ENCODE measurements at places on chromosomes 3 and 15. TPM values are rescaled to one million over a fixed set of nuclear protein-coding genes. Genes with fewer than 3 reads are reported as not detected.

DNA sequence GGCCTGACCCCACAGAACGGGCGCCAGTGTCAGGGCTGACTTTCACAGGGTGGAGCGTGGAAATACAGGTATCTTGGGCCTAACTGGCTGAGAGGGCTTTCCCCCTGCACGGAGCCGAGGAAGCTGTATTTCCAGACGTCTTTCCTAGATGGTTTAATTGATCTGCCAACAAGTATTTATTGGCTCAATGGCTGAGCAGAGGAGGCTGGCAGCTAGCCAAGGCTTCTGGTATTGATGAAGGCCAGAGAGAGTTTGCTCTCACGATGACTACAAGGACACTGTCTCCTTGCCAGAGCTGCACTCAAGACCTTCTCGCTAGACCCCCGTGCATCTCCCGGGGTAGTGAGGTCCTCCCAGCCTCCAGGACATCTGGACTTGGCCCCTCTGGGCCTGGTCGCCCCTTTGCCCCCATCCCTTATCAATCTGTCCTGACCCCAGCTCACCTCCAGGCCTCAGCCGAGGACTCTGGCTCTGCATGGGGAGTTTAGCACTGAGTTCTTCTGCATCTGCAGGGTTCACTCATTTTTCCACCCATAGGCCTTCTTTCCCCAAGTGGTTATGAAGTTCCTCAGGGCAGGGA lies 20.6 kb downstream of the SPSB4 start:
- no peak overlapping the region for H3K4me3 ChIP-seq
- peaks cover 6% of the 10 kb centered on the region for H3K4me1 ChIP-seq
- no peak overlapping the region for H3K27ac ChIP-seq
- DNase-seq, result no peak
- no peaks in the 10 kb centered on the region for H3K27me3 ChIP-seq

DNA sequence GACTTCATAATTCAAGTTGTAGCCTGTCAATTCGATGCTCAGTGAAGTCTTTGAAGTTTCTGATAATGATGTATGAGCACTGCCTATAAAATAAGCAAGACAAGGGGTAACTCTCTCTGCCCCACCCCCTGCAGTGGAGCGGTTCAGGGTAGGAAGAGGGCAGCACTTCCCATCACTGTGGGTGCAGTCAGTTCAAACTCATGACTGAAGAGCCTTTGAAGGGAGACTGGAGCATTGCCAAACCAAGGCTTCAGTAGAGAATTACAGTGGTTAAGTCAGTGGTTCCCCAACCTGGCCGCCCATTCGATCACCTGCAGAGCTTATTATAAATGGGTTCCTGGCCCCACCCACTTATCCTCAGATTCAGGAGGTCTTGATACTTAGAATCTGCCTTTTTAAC lies 190.6 kb downstream of the SHQ1 start:
- DNase-seq, result no peak
- H3K27ac ChIP-seq, result no peak overlapping the region
- H3K36me3 ChIP-seq, result no peaks in the 10 kb centered on the region
- H3K4me1 ChIP-seq, result peaks cover 40% of the 10 kb centered on the region
- H3K27me3 ChIP-seq, result peaks cover 10% of the 10 kb centered on the region

- H3K27ac ChIP-seq, result no peak overlapping the region
- DNase-seq, result no peak
- H3K36me3 ChIP-seq, result peaks cover 12% of the 10 kb centered on the region
- no peaks in the 10 kb centered on the region for H3K27me3 ChIP-seq
- H3K4me1 ChIP-seq, result no peaks in the 10 kb centered on the region
- no peak overlapping the region for H3K4me3 ChIP-seq
Measured at GRCh38 chr3:171678971-171679492, 131.3 kb downstream of the PLD1 start.

HHLA2 gene
- total RNA-seq, result not detected

- peaks cover 44% of the 10 kb centered on the region for H3K4me1 ChIP-seq
- DNase-seq, result peak; percentile 83
- H3K27me3 ChIP-seq, result peaks cover 12% of the 10 kb centered on the region
- peak overlapping the region; percentile 72 for H3K4me3 ChIP-seq
- H3K27ac ChIP-seq, result peak overlapping the region; percentile 93
- H3K36me3 ChIP-seq, result no peaks in the 10 kb centered on the region
Measured at GRCh38 chr15:93072411-93073394, 16.3 kb downstream of the RGMA start.
